ENCODE measurements at places on chromosomes 5 and 9.
A peak's percentile ranks its signal among the peaks of the same experiment; 100 is the strongest.

DNA sequence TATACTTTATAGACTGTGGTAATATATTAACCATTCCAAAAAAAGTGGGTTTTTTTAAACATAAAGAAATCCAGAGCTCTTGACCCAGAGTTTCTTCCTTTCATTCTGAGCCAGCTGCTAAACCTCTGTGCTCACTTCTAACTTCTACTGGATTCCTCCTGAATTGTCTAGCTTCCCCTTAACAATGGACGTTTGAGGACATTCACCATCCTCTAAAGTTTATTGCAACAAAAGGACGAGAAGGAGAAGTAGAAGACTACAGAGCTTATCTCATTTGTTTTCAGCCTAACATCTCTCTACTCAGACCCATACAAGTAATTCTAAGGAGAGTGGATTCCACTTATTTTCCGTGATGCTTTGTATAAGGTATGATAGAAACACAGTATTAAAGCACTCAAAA is 284.2 kb downstream of the MAST4 start:
- DNase-seq = no peak

GRCh38 chr5:128844354-128844923 is 120.8 kb upstream of the SLC27A6 start:
- peak; percentile 65 for DNase-seq

DNA sequence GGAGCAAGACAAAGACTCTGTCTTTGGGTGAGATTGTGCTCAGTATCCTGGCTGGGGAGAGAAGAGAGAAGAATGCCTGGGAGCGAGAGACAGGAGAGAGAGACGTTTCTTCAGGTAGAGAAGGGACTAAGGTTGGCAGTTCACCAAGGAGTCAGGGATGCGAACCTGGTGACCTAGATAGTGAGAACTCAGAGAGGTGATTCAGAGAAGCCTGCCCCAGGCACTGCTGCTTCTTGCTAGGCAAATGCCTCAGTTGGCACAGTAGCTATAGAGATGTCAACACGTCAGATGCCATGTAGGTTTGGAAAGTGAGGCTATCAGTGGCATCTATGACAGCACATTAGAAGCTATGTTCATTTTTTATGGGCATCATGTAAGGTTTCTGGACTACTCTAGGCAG is 231.6 kb upstream of the VLDLR start:
- no peak for DNase-seq

GRCh38 chr9:76032038-76032796 is 141.7 kb downstream of the PCSK5 start:
- no peak for DNase-seq

DNA sequence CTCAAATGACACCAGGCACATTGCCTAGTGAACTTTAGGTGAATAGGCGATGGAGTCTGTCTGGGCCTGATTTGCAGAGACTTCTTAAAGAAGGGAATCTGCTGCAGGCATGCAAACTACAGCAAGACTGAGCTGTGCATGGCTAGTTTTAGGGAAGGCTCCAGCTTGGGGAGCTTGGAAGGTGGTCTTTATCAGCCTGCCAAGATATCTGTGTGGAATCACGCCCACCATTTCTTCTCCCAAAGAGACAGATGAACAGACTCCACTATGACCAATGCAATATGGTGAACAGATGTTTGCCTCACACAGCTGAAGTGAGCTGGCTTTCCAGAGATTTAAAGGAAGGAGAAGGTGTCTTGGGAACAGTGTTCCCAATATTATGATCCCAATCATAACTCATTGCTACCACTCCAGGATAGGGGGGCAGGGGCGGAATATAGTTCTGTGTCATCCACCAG is 129.0 kb upstream of the HMHB1 start:
- DNase-seq = no peak

DNA sequence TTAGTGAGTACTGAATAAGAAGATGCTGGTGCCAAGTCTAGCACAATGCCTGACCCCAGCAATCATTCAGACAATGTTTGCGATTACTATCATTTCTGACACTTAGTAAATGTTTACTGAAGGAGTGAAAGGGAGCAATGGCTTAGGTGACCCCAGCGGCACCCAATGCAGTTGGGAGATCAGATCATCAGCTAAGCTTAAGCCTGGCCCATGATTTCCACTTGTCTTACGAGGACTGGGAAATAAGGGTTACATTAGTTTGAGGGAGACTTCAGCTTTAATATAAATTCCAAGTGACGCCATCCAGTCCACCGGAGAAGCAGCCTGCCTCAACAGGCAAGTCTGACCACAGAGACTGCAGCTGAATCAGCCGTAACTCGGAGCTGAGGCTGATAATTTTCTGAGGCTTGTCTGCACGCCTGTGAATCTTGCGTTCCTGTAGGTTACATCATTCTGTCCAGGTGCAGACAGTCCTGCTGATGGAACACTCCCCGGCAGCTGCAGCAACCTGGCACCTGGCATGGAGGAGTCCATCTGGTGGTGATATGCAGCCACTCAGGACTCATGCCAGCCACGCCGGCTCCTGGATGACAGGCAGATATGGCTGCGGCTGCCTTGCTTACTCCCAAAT is 34.9 kb upstream of the FGF1 start:
- DNase-seq = no peak

- no peak for DNase-seq
These were observed 5.0 kb downstream of the NSMF start for GRCh38 chr9:137454145-137454596.

DNA sequence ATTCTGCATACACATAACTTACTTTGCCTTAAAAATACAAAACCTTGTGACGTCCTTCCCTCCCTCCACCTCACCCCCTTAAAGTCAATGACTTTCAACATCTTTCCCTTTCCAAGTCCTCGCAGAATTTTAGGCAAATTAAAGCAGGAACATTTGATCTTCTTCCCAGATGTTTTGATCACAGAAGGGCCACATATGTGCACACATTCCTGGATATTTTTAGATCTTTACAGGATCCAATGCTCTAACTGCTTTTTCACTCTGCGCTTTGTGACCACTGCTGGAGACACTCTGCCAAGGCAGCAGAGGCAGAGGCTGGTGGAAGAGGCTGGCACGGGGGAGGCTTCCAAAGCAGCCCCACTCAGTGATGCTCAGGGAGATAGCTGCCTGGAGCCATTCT is 130.7 kb downstream of the SEC61B start:
- no peak for DNase-seq

- DNase-seq = no peak
These were observed 65.6 kb upstream of the SEMA6A start for GRCh38 chr5:116640236-116640635.

- no peak for DNase-seq
These were observed 83.3 kb upstream of the ZBTB43 start for GRCh38 chr9:126721564-126721981.

GRCh38 chr5:93891491-93892480 is 150.4 kb upstream of the POU5F2 start:
- DNase-seq = no peak

- DNase-seq = no peak
These were observed 36.7 kb downstream of the RFK start for GRCh38 chr9:76357555-76357954.

GRCh38 chr5:73733219-73733618 is 107.2 kb downstream of the ARHGEF28 start:
- DNase-seq = no peak

DNA sequence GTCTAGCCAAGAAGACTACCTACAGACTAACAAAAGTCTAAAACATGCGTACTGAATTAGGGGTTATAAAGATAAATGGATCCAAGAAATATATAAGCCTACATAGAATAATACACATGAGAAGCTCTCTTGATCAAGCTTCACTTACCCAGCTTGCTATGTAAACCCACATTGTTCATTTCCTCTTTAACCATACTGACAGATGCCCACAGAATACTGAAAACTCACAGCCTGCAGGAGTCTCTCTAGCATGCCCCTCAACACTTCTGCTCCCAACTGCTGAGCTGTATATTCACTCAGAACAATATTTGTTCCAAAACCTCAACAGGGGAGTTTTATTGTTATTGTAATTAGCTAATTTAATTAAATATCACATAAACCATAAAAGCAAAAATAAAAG is 52.4 kb downstream of the RFX3 start:
- DNase-seq = no peak
